ENCODE measurements at places on chromosomes 2 and 18.

DNA sequence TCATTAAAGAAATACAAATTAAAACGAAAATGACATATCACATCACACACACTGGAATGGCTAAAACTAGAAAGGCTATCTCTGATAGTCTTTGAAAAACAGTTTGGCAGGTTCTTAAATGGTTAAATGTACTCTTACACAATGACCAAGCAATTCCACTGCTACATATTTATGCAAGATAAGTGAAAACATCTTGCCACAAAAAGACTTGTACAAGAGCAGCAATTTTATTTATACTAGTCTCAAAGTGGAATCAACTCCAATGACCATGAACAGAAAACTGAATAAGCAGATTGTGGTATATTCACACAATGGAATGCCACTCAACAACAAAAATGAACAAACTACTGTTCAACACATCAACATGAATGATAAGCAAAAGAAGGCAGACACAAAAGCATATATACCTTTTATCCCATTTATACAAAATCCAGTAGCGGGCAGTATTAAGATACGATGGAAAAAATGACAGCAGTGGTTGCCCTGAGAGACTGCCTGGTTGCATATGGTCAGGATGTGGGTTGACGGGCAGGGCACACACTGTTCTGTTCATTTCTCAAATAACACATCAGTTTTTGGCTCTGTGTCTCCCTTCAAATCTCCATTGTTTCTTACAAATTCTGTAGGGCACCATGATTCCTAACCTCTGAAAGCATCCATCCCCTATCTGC is 25.4 kb downstream of the SP100 start:
- DNase-seq: no peak

- DNase-seq: no peak
Observed at GRCh38 chr2:102892698-102893310, 131.0 kb downstream of the TMEM182 start.

- no peak for DNase-seq
Observed at GRCh38 chr2:63850649-63851048, 9.0 kb downstream of the UGP2 start.

DNA sequence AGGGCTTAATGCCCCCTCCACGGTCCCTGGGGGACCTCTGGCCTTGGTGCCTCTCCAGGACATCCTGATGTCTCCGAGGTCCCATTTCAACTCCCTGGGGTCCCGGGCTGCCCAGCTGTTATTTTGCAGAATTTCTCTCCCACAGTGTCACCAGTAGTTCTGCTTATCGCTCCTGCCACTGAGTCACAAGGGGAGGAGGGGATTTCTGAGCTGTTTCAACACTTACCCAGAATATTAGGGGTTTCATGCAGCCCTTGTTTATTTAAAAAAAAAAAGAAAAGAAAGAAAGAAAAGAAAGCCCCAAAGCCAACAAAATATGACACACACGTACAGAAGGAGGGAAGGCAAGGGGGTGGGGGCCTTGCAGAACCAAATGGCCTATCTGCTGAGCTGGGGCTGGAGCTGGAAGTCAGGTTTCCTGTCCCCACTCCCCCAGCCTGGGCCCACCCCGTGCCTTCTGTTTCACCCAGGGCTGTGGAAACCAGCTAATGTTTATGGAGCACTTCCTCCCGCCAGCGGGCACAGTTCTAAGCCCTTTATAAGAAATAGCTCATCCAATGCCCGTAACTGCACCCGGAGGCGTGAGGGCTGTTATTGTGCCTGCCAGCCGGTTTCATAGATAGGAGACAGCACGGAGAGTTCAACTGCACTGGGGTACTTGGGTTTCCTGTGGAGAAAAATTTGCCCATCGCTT is 8.4 kb upstream of the ARID5A start:
- DNase-seq: peak; percentile 87

DNA sequence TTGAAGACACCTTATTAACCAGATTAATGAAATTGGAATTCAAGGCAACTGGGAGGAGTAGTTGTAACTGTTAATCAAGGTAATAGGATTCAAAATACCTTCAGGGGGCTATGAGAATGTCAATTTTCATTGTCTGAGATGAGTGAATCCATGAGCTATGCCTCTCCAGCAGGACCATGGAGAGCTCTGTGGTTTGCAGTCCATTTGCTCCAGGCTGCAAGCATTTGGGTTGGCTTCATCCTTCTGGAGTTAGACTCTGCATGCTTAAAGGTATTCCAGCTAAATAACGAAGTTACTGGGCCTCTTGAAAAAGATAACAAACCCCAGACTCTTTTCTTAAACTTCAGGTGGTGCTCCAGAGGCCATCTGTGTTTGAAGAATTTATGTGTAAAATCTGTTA is 207.1 kb upstream of the SLC8A1 start:
- no peak for DNase-seq

- no peak for DNase-seq
Observed at GRCh38 chr2:24110660-24111303, 12.4 kb downstream of the PFN4 start.

Measured in stimulated activated CD8-positive, alpha-beta memory T cell treated with anti-CD3 and anti-CD28 coated beads, Interleukin-7, amount 100 ng/mL, for 48 hours (primary cell).